ENCODE measurements at places on chromosomes 11 and 22.

DNA sequence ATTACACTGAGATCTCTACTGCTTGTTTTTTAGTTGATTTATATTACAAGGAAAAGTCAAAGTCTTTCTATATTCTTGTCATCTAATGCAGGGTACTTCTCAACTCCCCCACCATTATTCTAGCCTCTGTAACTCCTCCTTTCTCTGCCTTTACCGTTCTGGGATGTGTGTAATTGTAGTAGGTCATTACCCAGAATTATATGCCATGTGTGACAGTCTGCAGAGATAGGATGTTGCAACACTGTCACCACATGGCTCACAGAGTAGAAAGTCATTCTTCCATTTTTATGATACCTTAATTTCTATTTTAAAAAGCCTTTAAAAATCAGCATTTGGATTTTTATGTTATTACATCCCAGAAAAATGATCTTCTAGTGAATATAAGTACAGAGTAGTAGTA, 32.7 kb downstream of the ZNF143 start:
- no peak for DNase-seq

GRCh38 chr11:68430801-68431200, 29.8 kb upstream of the PPP6R3 start:
- no peak for DNase-seq

- no peak for DNase-seq
Observed at GRCh38 chr11:85902353-85902752, 47.2 kb downstream of the CCDC83 start.

DNA sequence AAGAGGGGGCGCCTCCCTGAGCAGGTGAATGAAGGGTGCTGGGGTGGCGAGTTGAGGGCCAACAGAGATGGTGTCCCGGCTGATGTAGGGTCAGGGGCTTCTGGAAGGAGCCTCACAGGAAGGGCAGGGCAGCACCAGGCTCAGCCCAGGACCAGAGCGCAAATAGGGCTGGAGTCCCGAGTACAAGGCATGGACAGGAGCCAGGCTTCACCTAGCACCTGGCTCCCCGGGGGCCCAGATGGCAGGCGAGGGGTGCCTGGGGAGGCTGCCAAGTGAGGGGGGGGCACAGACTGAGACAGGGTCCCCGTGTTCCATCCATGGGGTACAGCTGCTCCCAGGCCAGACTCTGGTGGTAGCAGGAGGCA, 105.8 kb downstream of the KCNQ1 start:
- DNase-seq: no peak

DNA sequence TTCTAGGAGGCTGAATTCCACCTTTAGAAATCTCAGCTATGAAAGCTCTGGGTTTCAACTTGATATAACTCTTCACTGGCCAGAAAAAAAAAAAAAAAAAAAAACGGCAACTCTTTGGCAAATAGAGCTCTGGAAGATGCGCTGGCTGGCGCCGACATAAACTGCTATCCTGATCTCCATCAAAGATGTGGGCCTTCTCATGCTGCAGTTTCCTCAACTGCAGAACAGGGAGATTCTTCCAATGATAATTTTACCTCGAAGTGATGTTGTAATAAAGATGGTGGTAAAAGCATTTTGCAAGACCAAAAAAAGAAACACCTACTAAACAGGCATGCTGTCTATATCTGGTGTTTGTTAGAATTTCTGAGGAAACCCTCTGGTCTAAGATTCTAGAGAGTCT, 20.3 kb downstream of the FLI1 start:
- no peak for DNase-seq

DNA sequence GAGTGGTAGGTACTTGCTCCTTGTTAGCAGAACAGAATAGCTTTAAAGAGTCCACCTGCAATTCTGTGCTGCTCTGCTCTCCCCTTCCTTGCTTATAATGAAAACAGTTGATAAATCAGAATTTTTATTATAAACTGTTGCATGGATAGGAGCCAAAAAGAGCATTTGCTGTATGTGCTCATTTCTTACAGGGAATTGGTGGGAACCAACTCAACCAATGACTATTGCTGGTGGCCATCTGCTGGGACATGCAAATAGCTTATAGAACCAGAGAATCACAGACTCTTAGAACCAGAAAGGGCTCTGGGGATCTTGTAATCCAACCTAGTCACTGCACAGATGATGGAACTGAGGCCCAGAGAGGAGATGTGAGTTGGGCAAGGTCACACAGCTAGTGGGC, 43.1 kb upstream of the NECTIN1 start:
- DNase-seq: no peak

- DNase-seq: no peak
Observed at GRCh38 chr11:86072211-86072610, 3.3 kb upstream of the PICALM start.

DNA sequence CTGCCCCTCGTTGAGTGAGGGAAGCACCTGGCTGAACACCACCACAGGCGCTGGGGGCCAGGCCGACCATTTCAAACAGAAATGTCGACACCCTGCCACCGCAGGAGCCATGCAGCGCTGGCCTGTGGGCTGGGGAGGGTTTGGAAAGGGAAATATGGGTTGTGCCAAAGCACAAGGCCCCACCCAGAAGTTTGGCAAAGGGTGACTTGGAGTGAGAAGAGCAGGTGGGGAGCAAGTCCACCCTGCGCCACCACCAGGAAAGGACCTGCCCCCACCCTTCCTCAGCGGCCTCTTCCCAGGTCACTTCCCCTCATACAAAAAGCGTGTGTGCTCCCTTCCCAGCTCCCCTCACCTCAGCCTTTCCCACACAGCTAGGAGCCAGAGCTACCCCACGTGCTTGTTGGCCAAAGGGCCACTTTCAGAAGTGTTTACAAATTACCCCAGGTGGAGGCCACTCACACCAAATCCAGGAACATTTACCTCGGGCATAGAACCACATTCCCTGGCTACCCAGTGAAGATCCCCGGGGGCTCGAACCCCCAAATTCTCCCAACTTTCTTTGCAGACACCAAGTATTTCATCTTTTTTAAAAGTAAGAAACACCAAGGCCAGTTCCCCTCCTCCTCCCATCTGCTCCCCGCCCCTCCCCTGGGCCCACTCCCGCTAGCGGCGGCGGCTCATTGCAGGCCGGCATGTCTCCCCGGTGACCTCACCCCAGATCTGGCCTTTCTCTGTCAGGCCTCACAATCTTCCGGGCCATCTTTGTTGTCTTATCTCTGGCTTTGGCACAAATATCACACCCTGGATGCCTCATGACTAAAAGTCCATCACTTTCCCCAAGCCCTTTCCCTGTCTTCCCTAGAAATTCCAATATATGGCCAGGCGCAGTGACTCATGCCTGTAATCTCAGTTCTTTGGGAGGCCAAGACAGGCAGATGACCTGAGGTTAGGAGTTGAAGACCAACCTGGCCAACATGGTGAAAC, 20.5 kb upstream of the SCGB1A1 start:
- DNase-seq: no peak
